ENCODE measurements at places on chromosomes 3 and 15. TPM values are rescaled to one million over a fixed set of nuclear protein-coding genes. Genes with fewer than 3 reads are reported as not detected.

The WDR72 gene
- total RNA-seq = 1.2 TPM

The NTRK3 gene
- total RNA-seq = 0.55 TPM

DNA sequence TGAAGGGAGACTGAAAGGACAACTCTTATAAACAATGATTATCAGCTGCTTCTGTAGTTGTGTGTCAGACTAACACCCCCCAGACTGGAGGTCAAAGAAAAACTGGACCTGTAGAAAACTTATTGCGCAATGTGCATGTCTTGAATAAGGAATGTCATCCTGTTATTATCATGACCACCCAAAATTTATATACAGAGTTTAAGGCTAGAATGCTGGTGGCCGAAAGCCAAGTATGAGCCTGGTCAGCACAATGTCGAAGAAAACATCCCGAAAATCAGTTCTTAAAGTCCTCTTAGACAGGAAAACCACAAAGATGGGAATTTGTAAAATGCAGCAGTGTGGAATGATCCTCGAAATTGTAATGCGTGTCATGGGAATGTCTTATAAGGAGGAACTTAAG lies 29.3 kb downstream of the RFTN1 start:
- DNase-seq = peak; percentile 24

- DNase-seq = no peak
These were observed 107.9 kb upstream of the ALDH1A3 start for GRCh38 chr15:100771746-100772145.

- DNase-seq = no peak
These were observed 27.6 kb upstream of the UBE2E2 start for GRCh38 chr3:23175341-23176083.

The MANF gene
- 62.7 TPM for total RNA-seq

GRCh38 chr15:93460717-93461116 lies 371.7 kb upstream of the RGMA start:
- no peak for DNase-seq

GRCh38 chr15:28085489-28086174 lies 13.5 kb downstream of the OCA2 start:
- no peak for DNase-seq

Measured in left colon (tissue), 2 donors.